ENCODE measurements at places on chromosomes 7 and 10.

DNA sequence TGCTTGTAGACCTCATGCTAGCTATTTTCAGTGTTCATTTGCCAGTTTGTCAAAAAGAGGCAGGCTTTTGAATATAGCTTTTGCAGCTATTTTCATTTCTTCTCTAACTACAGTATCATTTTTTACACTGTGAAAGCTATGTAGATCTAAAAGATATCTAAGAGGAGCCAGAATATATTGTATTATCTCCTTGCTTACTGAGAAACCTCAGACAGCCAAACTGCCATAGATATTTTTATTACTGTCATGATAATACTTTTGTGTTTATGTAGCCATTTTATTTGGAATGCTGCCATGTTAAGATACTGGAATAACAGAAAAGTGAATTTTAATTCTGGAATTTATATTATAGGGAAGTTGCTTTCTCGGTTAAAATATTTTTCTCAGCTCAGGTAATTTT, 37.2 kb downstream of the ANKIB1 start:
- no peak for DNase-seq

DNA sequence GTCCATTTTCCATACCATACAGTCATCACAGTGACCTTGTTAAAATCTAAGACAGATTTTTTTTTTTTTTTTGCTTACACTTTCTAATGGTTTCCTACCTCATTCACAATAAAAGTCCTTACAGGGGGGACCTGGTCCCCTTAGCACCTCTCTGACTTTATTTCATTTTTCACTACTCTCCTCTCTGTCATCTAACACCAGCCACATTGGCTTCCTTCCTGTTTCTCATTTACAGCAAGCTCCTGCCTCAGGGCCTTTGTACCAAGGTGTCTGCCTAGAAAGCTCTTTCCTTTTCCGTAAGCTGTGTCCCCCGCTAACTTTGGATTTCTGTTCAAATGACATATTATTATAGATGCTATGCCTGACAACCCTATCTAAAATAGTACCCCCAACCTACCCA, 27.7 kb downstream of the CC2D2B start:
- DNase-seq = no peak

DNA sequence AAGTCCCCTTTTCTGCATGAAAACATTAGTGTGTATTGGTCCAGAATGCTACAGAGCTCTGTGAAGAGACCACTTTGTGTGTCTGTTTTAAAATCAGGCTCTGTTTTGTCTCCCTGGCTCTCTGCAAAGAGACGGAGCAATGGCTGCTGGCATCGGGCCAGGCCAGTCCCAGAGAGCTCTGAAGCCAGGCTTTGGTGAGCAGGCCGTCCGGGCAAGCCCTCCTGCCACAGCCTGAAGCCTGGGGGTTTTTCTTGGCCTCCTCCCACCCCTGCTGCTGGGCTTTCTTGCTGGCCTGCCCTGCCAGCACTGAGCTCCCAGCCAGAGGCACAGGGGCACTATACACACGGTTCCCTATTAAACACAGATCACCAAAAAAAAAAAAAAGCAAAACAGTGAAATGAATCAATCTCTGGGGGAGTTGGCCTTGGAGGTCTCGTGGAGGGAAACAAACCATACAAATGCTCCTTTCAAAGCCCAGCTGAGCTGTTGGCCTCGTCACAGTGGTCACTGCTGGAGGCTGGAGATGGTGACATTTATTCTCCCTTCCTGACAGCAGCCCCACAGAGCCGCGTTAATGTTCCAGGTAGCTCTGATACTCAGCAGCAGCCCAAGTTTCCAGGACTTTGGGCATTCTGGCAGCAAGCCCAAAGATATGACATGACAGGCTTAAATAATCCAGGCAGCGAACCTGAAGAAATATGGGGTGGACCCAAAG, 237.2 kb downstream of the TCF7L2 start:
- DNase-seq = peak; percentile 67

- DNase-seq = no peak
These were observed 43.1 kb upstream of the CASD1 start for GRCh38 chr7:94466516-94466915.

- no peak for DNase-seq
These were observed 44.0 kb downstream of the CAPZA2 start for GRCh38 chr7:116906391-116906790.

DNA sequence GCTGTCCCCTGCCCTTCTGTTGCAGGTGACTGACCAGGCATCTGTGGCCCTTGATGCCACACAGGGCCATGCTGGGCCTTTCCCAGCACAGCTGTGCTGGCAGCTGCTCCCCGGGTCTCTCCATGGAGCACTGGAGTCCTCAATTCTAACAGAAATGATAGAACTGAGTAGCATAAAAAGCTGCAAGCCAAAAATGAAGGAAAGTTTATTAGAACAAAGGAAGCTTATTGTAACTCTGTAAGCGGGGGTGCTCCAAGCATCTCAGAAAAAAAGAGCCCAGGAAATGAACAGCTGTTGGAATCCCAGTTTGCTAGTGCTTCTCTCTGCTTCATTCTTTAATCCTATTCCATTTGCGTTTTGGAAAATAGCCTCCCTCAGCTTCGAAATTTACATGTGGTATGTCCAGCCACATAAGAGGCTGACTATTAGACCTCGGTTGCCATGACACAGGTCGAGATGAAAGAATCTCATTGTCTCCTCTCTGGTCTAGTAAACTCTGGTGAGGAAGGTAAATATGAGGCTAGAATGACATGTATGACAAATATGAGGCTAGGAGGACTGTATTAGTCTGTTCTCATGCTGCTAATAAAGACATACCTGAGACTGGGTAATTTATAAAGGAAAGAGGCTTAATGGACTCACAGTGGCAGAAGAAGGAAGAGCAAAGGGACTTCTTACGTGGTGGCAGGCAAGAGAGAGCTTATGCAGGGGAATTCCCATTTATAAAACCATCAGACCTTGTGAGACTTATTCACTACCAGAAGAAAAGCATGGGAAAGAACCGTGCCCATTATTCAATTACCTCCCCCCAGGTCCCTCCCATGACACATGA, 23.7 kb downstream of the EPDR1 start:
- DNase-seq = peak; percentile 42

DNA sequence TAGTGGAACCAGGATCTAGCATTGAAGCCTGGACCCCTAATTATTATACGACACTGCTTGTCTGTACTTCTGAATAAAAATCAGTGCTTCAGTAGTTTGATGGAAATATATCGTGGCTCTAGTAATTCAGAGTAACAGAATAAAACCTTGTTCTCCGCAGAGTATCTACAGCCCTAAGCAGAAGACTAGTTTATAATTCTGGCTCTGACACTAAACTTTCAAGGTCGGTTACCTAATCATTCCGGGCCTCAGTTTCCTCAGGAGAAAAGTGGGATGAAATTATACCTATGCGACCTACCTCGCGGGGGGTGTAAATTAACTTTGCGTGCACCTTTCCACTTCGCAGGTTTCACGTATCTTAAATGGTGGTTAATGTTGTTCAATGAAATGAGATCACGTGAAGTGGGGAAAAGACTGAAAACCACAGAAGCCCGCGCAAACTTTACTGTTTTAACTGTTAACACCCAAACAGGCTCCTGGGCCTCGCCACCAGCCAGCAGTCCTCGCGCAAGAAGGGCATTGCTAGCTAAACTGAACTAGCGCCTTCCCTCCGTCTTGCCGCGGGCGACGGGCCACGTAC, 615 bp downstream of the THAP5 start:
- DNase-seq = no peak

- no peak for DNase-seq
These were observed 67.2 kb downstream of the COBL start for GRCh38 chr7:51249187-51249945.

DNA sequence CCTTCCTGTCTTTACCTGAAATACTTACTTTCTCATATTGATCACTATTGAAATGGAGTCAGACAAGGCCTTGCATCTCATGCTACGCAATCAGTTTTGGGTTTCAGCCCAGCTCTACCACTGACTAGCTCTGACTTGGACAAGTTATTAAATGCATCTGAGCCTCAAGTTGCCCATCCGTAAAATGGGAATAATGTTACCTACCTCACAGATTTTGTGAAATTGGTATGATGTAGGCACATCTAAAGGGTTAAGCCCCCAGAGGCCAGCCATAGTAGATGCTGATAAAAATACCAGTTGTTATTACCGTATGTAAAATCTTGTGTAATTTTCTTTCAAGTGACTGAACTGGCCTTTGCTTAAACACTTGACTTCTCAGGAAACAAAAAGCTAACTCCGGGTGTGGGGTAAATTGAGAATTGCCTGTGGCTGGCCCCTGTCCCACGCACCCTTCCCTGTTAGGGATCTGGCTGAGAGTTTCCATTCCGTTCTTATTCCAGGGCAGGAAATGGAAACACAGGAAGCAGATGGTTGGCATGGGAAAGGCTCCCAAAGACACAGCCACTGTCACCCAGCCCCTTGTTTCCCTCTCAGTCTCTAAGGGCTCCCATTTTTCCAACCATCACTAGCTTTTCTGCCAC, 7.5 kb downstream of the DUSP5 start:
- DNase-seq = no peak

- DNase-seq = no peak
These were observed 43.6 kb downstream of the PRR15 start for GRCh38 chr7:29607259-29607658.

DNA sequence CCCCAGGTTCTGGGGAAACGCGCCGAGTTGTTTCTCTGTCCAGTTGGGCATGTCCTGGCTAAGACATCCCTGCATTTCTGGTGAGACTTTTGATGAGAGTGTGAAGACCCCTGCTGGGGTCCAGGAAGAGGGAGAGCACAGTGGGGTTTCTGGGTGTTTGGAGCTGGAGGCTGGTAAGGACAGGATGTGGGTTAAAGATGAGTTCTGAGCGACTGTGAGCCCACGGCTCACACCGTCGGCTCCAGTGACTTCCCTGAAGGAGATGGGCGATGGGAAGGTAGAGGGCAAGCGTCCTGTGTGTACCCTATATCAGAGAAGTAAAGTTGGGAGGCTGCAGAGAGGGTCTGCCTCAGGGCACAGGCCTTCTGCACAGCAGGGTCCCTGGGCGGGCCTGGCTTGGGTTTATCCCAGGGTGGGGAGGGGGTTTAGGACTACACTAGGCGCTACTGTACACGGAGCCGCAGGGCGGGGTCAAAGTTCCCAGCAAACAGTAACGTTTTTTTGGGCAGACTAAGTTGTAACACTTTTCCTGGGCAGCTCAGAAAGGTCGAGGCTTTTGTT, 3.6 kb downstream of the EMX2 start:
- no peak for DNase-seq

DNA sequence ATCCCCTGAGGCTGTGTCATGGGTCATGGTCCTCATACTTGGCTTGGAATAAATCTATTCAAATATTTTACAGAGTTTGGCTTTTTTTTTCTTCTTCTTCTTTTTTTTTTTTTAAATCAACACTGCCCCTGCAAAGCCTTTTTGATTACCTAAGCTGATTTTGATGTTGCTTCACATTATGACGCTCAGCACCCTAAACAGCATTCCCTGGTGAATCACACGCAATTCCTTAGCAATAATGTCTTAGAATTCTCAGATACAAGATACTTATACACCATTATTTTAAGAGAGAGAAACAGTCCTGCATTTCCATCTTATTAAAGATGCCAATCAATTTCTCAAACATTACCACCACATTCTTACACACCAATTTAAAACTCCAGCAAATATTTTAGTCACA, 323.7 kb upstream of the IGFBP3 start:
- DNase-seq = no peak

DNA sequence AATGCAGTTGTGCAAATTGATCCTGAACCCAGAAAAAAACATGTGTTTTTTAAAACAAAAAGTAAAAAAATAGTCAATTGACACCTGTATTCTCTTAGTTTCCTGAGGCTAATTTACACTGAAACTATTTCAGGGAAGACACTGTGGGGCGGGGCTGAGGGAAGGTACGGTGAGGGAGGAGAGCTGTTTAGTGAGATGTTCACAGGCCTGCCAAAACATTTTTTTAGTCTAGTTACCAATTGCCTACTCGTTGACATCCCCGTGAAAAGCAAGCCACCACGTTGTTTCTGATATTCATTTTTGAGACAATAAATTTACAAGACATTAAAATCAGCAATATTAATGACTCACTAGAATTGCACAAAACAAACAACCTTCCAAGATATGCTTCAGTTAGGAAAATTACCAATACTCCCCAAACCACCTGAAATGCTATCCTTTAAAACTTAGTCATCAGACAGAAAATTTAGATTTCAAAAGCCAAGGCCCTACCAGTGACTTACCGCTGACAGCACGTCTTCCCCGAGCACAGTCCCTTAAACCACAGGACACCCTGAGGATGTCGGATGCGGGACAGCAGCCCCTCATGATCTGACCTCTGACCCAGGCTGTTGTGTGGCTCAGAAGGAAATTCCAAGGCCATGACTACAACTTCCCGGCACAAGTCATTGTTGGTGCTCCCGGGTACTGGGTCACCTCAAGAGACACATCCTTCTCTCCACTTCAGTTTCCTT, 279.2 kb downstream of the PRPF18 start:
- no peak for DNase-seq

- no peak for DNase-seq
These were observed 1047.8 kb downstream of the LRMDA start for GRCh38 chr10:76479103-76479790.

Data from putamen (tissue), 1 donor.